ENCODE measurements at places on chromosomes 2 and 18. TPM values are rescaled to one million over a fixed set of nuclear protein-coding genes. Genes with fewer than 3 reads are reported as not detected.

The LRRC30 gene
- not detected for total RNA-seq

The TMEM37 gene
- total RNA-seq, result 1.5 TPM

The FSIP2 gene
- under 0.01 TPM for total RNA-seq

The RTKN gene
- total RNA-seq, result 10.5 TPM

The UGT1A4 gene
- total RNA-seq, result 0.04 TPM

The PLCL1 gene
- total RNA-seq, result 0.31 TPM

DNA sequence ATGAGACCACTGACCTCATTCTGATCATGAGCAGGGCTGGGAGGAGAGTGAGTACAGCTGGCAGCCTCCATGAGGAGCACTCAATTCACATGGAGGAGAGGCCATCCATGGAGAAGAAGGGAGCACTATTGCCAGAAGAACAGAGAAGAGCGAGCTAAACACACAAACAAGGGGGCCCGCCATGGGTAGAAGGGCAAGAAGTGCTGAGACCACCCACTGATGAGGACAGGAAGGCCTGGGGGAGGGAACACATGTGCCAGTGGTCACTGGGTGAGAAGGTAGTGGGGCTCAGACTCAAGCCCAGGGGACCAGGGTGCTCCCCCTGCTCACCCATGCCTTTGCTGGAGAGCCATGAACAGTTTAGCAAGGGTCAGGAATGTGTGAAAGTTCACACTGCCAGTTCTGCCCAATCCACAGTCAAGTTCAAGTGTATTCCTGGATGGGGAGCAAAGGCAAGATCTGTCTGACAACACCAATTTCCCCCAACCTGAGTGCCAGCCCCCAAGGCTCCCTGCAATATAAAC, 57.7 kb downstream of the TTC32 start:
- no peak for DNase-seq

DNA sequence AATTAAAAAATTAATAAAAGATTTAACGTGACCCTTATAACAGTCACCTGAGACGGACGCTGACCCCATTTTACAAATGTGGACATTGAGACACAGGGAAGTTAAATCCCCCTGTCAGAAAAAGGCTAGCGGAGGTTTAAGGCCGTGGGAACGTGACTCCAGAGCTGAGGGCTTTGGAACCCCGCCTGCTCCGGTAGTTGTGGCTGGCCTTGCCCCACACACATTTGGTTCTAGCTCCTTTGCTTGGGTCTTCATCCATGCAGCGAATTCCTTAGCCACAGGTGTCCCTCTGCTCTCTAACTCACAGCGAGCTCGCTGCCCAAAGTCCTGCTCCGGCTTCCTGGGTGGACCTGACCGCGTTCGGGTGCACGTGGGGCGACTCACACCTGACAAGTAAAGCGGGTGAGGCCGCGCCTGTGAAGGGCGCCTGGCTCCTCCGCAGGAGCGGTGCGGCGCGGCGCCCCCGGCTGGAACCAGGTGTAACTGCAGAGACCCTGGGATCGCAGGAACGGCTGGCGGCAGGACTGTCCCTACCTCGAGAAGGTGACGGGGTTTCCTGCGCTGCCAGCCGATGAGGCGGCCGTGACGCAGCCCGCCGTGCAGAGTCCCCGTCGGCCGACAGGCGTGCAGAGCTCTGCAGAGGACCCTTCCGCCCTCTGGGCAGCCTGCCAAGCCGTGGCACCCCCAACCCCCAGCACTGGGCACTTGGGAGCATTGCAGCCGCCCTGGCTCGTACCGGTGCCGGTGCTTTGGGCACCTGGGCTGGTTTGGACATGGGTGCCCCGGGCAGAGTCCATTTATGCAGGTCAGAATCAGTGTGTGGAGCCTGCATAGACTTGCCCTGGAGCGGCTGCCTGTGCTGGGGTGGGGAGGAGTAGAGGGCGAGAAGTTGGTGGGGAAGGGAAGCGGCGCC, 2.4 kb upstream of the PROC start:
- no peak for DNase-seq

GRCh38 chr2:179948058-179948457, 59.0 kb downstream of the CWC22 start:
- DNase-seq, result no peak

DNA sequence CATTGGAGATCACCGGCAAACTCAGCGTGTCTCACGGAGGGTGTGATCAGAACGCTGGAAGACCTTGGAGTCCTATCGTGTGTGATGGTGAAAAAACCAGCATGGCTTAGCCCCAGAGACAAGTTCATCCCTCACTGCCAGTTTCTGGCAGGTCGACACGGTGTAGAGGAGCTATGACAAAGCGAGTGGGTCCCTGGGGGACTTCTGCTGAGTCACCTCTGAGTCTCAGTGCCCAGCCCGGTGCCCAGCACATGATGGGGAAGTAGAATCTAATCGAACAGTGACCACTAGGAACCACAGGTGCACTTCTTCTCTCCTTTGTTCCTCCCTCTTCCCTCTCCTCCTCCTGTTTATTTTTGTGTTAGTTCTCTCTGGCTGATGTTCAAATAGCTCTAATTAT, 45.9 kb upstream of the KCNF1 start:
- DNase-seq, result no peak

GRCh38 chr2:47720559-47720958, 62.4 kb upstream of the MSH6 start:
- DNase-seq, result no peak

DNA sequence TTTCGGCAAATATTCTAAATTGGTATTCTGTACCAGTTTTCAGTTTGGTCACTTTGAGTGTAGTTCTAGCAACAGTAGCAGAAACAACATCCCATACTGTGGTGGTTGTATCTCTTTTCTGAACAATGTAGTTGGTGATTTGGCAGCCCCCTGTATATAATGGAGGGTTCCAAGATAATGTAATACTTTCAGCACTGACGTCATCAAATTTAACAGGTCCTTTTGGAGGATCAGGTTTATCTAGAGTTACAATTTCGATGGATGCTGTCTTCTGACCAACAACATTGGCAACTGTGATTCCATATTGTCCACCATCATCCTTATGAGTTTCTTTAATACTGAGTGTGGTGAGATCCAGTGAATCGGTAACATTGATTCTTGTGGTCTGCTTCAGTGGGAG, 88.0 kb downstream of the PLEKHA3 start:
- DNase-seq, result no peak

Data from H4 (cell line).